ENCODE measurements at places on chromosomes 5 and 9. TPM values are rescaled to one million over a fixed set of nuclear protein-coding genes. Genes with fewer than 3 reads are reported as not detected.

Gene PNPLA7
- total RNA-seq = 2.4 TPM

DNA sequence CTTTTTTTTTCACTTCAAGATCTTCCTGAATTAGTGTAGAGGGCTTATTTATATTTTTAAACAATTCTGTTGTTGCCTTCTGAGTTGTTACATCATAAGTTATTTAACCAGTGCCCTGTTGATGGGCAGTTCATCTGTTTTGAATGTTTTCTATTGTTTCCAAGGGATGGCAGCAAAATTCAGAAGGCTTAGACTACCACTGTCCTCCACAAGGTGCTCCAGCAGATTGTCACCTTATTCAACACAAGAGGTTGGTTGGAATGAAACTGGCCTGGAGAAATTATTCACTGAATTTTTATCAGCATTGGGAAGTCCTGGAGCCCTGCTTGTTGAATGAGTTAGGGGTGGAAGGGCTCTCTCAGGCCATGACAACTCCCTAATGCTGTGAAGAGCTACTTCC, 1.3 kb upstream of the KLHL9 start:
- peaks cover 23% of the 10 kb centered on the region for H3K36me3 ChIP-seq
- no peak overlapping the region for H3K27ac ChIP-seq
- no peak overlapping the region for H3K4me3 ChIP-seq
- no peak for DNase-seq
- H3K27me3 ChIP-seq = peaks cover 17% of the 10 kb centered on the region

DNA sequence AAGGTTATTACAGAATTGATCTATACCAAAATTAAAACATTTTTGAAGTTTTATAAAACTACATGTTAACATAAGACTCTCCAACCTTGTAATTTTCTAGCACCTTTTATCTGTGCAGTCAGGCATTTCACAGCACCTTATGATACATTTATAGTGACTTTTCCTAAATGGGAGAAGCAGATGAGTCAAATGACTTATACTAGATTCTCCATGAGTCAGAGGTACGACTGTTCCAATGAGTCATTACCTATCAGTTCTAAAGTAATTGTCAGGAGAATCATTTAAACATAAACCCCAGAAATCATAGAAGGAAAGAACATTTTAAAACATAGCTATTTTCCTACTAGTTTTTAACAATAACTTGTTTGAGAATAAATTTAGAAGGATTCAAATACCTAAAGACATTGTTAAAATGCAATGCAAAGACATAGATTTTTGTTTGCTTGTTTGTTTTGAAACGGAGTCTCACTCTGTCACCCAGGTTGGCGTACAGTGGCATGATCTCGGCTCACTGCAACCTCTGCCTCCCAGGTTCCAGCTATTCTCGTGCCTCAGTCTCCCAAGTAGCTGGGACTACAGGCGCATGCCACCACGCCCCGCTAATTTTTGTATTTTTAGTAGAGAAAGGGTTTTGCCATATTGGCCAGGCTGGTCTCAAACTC, 34.7 kb upstream of the DMXL1 start:
- H3K36me3 ChIP-seq = no peaks in the 10 kb centered on the region
- no peaks in the 10 kb centered on the region for H3K4me1 ChIP-seq
- H3K27me3 ChIP-seq = no peaks in the 10 kb centered on the region
- H3K27ac ChIP-seq = no peak overlapping the region

GRCh38 chr5:151949113-151949512, 24.5 kb upstream of the GLRA1 start:
- H3K27ac ChIP-seq = no peak overlapping the region
- no peak overlapping the region for H3K4me3 ChIP-seq
- no peak for DNase-seq
- no peaks in the 10 kb centered on the region for H3K36me3 ChIP-seq
- no peaks in the 10 kb centered on the region for H3K4me1 ChIP-seq
- peaks cover 61% of the 10 kb centered on the region for H3K27me3 ChIP-seq

- H3K27me3 ChIP-seq = no peaks in the 10 kb centered on the region
- no peak overlapping the region for H3K27ac ChIP-seq
- no peaks in the 10 kb centered on the region for H3K4me1 ChIP-seq
Measured at GRCh38 chr9:86893811-86894490, 53.4 kb downstream of the GAS1 start.

DNA sequence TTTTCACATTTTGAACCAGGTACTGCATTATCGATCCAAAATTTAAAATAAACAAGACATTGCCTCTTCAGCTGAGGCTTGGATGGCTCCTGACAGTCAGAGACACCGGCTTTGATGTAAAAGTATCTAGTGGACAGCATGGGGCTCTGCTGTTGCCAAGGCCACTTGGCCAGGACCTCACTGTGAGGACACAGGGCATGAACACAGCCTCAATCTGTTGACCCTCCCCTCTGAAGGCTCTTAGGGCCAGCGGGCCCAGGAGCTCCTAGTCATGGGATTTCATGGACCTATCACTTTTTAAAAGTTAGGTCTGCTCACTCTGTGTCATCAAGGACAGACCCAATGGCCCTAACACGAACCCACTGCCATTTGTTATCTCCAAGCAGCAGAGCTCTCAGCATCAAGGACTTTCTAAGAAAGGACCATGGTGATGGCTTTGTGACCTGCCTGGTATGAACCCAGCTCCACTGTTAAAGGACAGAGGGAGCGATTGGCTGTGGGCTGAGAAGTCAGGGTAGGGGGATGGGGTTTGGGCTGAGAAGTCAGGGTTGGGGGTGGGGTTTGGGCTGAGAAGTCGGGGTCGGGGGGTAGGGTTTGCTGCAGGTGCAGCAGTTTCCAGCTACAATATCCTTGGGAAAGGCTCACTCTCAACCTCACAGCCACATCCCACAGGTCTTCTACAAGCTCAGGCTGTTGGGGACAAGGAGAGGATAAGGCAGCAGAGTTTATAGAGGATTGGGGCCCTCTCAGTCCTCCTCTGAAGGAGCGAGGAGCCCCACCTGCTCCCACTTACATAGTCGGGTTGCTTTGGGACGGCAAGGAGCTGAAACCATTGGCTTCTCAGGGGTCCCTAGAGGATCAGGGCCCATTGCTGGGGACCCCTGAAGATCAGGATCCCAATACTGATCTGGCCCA, 146.8 kb downstream of the BARX1 start:
- no peaks in the 10 kb centered on the region for H3K36me3 ChIP-seq
- no peaks in the 10 kb centered on the region for H3K4me1 ChIP-seq
- no peak overlapping the region for H3K27ac ChIP-seq
- no peak overlapping the region for H3K4me3 ChIP-seq
- no peak for DNase-seq
- no peaks in the 10 kb centered on the region for H3K27me3 ChIP-seq
